ENCODE measurements at places on chromosomes 13 and 19.

- DNase-seq, result no peak
These were observed 2.3 kb downstream of the CEBPG start for GRCh38 chr19:33375837-33376159.

DNA sequence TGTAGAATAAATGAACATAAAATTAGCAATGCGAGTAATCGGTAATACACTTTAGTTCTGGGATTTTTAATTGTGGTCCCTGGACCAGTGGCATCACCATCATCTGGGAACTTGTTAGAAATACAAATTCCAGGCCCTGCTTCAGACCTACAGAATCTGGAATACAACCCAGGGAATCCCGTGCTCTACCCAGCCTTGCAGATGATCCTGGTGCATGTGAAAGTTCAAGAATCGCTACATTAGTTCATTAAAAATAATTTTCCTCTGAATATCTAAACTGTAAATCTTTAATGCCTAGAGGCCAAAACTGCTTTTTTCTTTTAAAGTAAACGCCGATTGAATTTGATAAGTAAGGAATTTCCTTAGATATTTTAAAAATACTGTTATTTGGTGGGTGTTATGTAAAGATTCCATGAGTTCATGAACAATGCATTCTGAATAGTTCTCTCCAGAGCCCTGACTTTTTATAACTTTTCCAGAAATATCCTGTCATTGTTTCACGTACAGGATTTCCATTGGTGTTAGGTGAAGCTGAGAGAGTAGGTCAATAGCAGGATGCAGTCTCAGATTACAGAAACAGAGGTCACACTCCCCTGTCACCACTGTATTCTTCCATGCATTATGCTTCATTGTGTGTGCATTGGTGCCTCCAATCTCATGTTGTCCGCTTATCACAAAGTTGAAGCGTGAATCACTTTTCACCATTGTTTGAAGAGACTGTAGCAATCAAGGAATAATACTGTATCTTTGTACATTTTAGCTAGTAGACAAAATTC, 596.5 kb upstream of the KLF12 start:
- DNase-seq, result no peak

- DNase-seq, result no peak
These were observed 71.0 kb downstream of the DCT start for GRCh38 chr13:94408314-94409036.

- no peak for DNase-seq
These were observed 7.1 kb downstream of the SAMD4B start for GRCh38 chr19:39349326-39349725.

GRCh38 chr13:37884674-37885073, 15.1 kb upstream of the TRPC4 start:
- no peak for DNase-seq

GRCh38 chr19:4586691-4587090, 27.2 kb upstream of the SEMA6B start:
- DNase-seq, result no peak

GRCh38 chr13:100473087-100473486, 115.5 kb downstream of the GGACT start:
- no peak for DNase-seq

DNA sequence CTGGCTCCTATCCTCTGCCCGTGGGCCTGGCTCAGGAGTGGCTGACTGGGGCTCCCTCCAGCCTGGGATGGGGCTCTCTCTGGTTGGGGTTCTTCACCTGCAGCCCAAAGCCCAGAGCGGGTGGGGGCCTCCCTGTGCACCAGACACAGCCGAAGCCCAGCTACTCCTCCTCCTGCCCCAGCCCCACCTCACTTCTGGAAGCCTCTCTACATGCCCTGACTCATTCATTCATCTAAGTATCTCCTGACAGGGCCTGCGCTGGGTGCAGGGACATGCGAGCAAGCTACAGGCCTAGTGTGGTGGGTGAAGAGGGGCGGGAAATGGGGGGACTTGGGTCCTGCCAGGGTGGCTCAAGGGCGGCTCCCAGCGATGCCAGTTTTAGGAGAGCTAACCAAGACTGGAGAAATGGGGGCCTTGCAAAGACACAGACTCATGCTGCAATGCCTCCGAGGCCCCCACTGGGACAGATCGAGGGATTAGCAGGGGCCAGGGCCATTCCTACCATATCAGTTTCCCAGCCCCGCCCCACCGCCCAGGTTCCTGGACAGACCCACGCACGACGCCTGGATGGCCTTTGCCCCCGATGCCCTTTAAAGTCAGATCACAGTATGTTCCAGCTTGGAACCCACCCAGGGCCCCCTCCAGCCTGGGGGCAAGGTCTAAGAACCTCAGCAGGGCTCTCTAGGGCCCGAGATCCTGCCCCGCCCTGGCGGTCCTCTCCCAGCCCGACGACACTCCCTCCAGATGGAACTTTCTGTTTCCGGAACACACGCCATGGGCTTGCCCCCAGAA, 12.6 kb downstream of the LSM4 start:
- no peak for DNase-seq

- DNase-seq, result peak; percentile 82
These were observed 28.2 kb downstream of the CKM start for GRCh38 chr19:45294291-45295029.

GRCh38 chr19:22286151-22286810, at the start of gene ZNF729:
Gene ZNF729, plus strand, starts transcription at chr19:22286441. Its CDS starts 85 bp downstream, at chr19:22286526.
- DNase-seq, result peak; percentile 1

DNA sequence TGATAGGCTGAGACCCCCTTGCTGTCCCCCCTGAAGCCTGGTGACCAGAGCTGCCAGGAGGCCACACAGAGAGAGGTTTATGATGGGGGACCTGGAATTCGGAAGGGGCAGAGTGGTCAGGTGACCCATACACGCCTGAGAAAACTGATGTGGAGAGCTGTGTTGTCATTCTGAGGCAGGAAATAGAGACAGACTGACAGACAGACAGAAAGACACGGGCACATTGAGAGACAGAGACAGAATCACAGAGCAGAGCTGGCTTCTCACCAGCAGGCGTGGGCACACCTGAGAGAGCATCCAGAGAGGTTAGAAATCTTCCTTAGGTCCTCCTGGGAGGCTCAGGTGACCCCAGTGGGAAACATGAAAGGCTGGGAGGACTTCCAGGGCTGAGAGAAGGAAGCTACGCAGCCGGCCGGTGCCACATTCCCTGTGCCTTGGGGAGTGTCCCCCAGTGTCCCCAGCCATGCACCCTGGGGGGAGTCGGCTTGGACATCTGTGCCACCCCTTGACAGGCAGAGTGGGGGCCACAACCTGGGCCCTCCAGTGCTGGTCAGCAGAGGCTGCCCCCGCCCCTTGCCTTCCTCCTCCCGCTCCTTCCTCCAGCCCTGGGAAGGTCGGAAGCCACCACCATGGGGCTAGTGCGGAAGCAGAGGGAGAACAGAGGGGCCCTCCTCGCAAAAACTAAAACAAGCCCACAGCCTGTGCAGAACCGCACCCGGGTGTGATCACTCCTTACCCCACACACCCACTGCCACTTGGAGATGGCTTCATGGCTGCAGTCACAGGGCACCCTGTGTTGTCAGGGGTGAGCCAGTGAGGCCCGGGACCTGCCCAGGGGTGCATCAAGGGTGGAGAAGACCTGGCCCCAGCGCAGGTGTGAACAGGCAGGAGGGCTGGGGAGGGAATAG, 2.2 kb downstream of the FFAR1 start:
- no peak for DNase-seq

- DNase-seq, result no peak
These were observed 11.3 kb downstream of the EPS15L1 start for GRCh38 chr19:16460454-16460853.

DNA sequence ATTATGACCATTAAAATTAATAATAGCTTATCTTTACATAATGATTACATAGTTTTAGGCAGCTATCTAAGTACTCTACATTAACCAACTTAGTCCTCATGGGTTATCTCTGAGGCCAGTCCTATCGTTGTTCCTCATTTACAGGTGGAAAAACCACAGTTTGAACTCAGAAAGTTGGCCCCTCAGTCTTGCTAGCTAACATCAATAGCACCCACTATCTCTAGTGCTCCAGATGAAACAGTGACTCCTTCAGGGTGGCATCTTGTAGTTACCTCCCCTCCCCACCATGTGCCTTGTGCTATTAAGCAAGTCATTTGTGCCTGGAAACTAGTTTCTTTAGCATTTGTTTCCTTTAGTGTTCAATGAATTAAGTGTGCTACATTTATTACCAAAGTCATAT, 1086.7 kb downstream of the EFNB2 start:
- no peak for DNase-seq

GRCh38 chr19:16040642-16041041, 35.7 kb upstream of the TPM4 start:
- no peak for DNase-seq

DNA sequence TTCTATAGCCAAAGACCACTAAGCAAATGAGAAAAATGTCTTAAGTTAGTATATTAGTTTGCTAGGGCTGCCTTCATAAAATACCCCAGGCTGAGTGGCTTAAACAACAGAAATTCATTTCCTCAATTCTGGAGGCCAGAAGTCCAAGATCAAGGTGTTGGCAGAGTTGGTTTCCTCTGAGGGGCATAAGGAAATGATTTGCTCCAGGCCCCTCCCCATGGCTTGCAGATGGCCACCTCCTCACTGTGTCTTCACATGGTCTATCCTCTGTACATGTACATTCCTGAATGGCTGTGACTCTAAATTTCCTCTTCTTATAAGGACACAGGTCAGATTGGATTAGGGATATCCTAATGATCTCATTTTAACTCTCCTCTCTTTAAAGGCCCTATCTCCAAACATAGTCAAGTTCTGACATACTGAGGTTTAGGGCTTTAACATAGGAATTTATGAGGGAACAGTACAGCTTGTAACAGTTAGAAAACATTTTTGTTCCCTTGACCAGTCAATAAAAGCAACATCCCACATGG, 307.4 kb downstream of the DIAPH3 start:
- DNase-seq, result no peak

GRCh38 chr19:8515317-8515716, 1.4 kb upstream of the ZNF414 start:
- no peak for DNase-seq

- no peak for DNase-seq
These were observed 54.5 kb downstream of the SPTBN4 start for GRCh38 chr19:40521276-40521675.

DNA sequence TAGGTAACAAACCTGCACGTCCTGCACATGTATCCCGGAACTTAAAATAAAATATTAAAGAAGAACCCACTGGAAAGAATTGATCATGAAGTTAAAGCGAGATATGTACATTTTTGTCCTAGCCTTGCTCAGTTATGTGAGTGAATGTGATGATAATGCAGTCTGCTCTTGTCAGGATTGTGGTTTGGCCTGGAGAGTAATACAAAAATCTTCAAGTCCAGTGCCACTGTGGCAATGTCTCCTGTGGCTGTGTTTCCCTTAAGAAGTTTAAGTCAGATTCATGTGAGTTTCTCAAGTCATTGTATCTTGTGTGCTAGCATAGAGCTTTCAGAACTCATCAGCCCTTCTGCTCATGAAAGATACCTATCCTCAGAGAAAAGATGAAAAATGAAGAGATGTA, 18.0 kb upstream of the ITGBL1 start:
- no peak for DNase-seq

- no peak for DNase-seq
These were observed 18.5 kb downstream of the ZNF101 start for GRCh38 chr19:19687090-19687489.

DNA sequence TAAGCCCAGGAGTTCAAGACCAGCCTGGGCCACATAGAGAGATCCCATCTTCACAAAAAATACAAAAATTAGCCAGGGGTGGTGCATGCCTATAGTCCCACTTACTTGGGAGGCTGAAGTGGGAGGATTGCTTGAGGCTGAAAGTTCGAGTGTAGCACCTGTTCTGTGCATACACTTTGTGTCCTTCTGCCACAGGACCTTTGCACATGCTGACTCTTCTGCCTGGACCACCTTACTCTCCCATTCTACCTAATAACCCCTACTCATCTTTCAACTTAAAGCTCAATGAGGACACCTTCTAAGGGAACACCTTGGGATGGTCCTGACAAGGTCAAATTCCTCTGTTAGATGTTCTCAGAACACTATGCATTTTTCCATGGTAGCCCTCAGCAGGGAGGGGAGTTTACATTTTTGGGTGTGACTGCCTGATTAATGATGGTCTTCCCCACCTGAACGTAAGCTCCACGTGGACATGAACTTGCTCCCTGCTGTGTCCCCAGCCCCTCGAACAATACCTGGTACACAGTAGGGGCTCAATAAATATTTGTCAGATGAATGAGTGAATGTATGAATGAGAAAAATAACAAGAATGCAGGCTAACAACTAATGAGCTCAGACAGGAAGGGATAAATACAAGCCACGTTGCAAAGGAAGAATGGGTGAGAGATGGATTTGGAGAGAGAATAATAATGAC, 11.2 kb upstream of the IZUMO2 start:
- DNase-seq, result no peak

- DNase-seq, result no peak
These were observed 4.2 kb upstream of the TUBGCP3 start for GRCh38 chr13:112592181-112592580.

GRCh38 chr13:113110048-113110851, 4.7 kb downstream of the F7 start:
- no peak for DNase-seq

- DNase-seq, result no peak
These were observed 176.9 kb downstream of the SHISA2 start for GRCh38 chr13:25874907-25875306.

DNA sequence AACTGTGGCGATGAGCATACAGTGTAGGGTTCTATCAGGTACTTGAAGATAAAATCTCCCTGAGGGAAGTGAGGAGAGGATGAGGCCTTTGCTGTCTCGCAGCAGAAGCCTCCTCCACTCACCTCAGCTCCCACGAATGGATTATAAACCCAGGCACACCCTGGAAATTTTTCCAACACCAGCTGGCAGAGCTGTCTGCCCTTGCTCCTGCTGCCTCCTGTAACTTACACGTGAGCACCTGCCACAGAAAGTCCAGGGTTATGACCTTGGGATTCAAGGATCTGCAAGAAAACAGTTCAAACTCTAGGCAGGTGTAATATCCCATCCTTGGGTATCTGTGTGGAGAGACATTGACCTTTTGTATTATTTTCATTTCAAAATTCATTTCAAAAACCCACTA, 70.9 kb upstream of the MYO16 start:
- DNase-seq, result no peak

Data from amygdala (tissue), 56 donors.